Epithelial cell of alveolus of lung (primary cell): ENCODE measurements at places on chromosomes 5 and 9. TPM values are rescaled to one million over a fixed set of nuclear protein-coding genes. Genes with fewer than 3 reads are reported as not detected.

The IL3 gene
- total RNA-seq: not detected in 2 replicates

The CCDC180 gene
- 0.65 and 0.96 TPM in 2 replicates for total RNA-seq

The COL27A1 gene
- total RNA-seq: 3.2 and 4.6 TPM in 2 replicates

The HDHD3 gene
- 6.3 and 13.8 TPM in 2 replicates for total RNA-seq

The SLC36A2 gene
- not detected in 2 replicates for total RNA-seq

The HTR1A gene
- total RNA-seq: not detected in 2 replicates

The IFNB1 gene
- total RNA-seq: not detected in 2 replicates

The SLC4A9 gene
- total RNA-seq: not detected in 2 replicates

The PSD2 gene
- total RNA-seq: not detected in 2 replicates

The SNCAIP gene
- total RNA-seq: 2.6 and 13.6 TPM in 2 replicates

The ZDHHC11 gene
- total RNA-seq: 1.3 TPM in 1 of 2 replicates, not detected in the other

The CD74 gene
- total RNA-seq: 1.7 and 5.4 TPM in 2 replicates

The CDC25C gene
- 8.5 and 11.1 TPM in 2 replicates for total RNA-seq

The UNC5A gene
- total RNA-seq: under 0.01 and 0.32 TPM in 2 replicates

The KIF24 gene
- total RNA-seq: 2.1 and 2.5 TPM in 2 replicates

The TLX3 gene
- total RNA-seq: not detected in 2 replicates

The STPG3 gene
- total RNA-seq: not detected in 2 replicates

The CHMP5 gene
- total RNA-seq: 58.4 and 61.3 TPM in 2 replicates
